ENCODE measurements at places on chromosomes 5 and 9.

GRCh38 chr5:75048457-75048953 lies 3.9 kb downstream of the GCNT4 start:
- no peak for DNase-seq

GRCh38 chr9:69677931-69678330 lies 5.8 kb upstream of the APBA1 start:
- no peak for DNase-seq

DNA sequence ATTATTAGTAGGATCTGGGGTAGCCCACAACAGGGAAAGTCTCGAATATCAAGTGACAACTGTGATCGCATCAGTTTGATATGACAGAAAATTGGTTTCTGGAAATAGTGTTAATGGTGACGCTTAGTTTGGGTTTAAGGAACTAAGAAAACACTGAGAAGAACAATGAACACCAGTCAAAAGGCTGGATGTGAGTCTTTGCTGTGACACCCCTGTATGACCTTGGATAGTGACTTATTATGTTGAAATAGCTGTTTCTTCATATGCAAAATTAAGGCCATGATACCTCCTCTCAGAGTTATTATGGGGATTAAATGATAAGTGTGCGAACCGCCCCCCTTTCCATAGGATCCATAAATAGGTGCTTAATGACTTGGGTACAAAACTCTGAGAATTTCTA lies 926 bp downstream of the DNAJC25 start:
- DNase-seq, result no peak

DNA sequence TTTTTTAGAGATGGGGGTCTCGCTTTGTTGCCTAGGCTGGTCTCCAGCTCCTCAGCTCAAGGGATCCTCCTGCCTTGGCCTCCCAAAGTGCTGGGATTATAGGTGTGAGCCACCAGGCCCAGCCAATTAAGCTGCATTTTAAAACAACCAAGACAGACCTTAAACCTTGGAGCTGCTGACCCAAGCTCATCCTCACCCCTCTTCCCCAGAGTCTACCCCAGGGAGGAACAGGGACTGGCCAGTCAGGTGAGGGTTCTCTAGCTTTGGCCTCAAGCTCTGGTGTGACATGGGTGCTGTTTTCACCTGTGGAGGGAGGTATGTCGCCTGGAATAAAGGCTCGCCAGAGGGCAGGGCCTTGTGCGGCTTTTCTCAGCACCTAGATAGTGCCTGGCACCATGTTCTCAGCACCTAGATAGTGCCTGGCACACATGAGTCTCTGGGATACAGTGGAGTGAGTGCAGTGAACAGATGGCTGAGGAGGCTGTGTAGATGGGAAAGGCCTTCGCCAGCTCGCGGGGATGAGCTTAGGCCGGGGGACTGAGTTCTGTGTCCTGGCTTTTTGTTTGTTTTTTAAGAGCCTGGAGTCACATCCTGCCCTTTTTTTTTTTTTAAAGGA lies 7.4 kb downstream of the CDK9 start:
- no peak for DNase-seq

- no peak for DNase-seq
Observed at GRCh38 chr9:111531716-111532115, 6.7 kb downstream of the ZNF483 start.

- no peak for DNase-seq
Observed at GRCh38 chr5:73747696-73748380, 121.8 kb downstream of the ARHGEF28 start.

GRCh38 chr5:74948031-74948546 lies 81.9 kb upstream of the FAM169A start:
- no peak for DNase-seq

DNA sequence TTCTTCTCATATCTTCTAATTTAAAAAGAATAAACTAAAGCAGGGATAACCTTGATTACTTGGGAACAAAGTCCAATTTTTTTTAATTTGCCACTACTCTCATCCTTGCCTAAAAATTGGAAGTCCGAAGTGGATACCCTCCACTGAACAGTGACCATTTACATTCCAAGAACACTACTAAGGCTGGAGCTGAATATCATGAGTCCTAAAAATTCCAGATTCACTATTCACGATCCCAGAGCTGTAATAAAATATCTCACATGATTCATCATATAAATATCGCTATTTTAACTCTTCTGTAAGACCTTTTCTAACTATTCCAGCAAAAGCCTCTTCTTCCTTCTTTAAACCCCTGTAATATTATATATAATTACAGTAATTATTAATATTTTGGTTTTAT lies 57.4 kb downstream of the ATPSCKMT start:
- no peak for DNase-seq

DNA sequence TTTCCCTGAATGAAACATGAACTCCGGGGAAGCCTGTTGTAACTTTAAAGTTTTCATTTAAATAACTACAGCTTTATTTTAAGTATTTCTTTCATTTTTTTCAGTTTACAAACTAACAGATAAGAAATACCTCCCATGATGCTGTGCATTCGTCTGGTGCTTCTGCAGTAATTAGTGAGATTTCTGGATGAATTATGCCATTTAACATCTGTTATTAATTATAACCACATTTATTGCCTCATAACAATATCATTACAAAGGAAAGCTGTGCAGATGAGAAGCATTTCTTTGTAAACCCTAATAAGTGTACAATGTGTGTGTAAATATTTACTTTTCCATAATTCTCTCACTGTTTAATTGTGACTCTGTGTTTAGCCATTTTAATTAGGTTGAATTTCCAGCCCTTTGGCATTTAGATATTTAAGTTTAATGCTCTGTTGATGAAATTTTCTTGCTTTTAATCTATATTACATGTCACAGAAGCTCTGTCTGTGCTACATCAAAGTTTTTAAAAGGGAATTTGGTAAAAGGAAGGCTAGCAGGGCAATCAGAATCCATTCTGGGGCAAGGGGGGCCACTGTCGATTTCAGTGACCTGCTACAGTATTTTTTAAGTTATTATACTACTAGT lies 418.0 kb downstream of the SPATA31D1 start:
- DNase-seq, result no peak

DNA sequence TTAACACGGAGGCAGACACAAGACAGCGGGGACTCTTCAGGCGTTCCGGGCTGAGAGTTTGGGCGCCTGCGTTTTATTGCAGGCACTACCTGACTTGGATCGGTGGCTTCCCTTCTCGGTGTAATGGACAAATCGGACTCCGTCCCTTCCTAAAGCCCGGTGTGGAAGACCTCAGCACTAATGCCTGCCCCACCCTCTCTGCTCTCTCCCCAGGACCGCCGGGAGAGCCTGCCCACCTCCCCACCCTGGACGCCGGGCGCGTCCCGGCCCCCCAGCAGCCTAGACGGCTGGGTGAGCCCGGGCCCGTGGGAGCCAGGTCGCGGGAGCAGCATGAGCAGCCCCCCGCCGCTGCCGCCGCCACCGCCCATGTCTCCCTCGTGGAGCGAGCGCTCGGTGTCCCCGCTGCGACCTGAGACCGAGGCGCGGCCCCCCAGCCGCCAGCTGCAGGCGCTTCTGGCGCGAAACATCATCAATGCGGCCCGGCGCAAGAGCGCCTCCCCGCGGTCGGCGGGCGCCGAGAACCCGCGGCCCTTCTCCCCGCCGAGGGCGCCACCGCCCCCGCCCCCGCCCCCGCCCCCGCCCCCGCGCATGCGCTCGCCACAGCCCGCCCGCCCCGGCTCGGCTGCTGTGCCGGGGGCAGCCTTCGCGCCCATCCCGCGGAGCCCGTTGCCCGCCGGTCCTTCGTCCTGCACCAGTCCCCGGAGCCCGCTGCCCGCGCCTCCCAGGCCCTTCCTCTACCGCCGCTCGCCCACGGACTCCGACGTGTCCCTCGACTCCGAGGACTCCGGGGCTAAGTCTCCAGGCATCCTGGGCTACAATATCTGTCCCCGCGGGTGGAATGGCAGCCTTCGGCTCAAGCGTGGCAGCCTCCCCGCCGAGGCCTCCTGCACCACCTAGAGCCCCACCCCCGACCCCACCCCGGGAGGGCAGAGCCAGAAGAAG lies 4.6 kb upstream of the MYOZ3 start:
- DNase-seq, result no peak

- no peak for DNase-seq
Observed at GRCh38 chr5:34045023-34045422, 2.0 kb upstream of the C1QTNF3 start.

Measured in hypothalamus (tissue), 51 donors.